Kidney (tissue), 22 donors: ENCODE measurements at places on chromosomes 3 and 15.

DNA sequence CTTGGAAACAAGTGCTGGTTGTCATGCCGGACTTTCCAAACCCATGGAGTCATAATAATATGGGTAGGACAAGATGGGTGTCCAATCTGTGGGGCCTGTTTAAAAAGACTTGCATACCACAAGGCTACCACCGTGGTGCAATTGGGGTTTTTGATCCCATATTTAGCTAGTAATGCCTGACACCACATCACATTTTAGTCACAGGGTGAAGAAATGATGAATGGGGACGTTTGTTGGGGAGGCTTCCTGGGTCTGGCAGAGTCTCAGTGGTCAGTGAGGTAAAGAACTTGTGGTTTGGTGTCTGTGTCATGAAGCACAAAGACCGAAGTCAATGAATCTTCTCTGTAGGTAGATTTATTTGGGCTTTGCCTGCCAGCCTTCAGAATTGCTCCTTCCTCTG, 31.0 kb downstream of the P3H2 start:
- no peak for DNase-seq

GRCh38 chr15:87608238-87609028, 648.1 kb downstream of the NTRK3 start:
- no peak for DNase-seq

DNA sequence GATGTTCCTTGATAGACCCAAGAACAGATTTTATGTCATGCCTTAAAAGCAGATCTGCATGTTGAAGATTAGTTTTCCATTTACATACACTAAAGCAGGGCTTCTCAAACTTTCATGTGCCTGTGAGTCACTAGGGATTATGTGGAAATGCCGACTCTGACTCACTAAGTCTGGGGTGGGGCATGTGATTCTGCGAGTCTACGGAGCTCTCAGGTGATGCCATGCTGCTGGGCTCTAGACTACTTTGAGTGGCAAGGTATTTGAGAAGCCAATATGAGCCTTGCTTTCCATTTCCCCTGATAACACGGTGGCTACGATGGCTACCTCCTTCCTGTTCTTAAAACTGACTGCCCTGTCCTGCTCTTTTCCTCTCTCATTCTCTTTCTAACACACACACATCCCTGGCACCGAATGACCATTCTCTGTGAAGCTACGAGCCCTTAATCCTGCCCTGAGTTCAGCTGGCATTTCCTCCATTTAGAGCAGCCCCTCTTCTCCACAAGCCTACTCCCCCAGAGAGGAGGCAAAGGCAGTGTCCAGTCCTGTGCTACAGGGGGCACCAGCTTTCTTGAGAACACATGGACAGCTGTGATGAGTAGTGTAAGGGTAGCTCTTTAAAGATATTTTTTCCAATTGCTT, 39.7 kb upstream of the PYGO1 start:
- no peak for DNase-seq

- DNase-seq: no peak
Observed at GRCh38 chr3:120693439-120694171, 11.6 kb upstream of the HGD start.

DNA sequence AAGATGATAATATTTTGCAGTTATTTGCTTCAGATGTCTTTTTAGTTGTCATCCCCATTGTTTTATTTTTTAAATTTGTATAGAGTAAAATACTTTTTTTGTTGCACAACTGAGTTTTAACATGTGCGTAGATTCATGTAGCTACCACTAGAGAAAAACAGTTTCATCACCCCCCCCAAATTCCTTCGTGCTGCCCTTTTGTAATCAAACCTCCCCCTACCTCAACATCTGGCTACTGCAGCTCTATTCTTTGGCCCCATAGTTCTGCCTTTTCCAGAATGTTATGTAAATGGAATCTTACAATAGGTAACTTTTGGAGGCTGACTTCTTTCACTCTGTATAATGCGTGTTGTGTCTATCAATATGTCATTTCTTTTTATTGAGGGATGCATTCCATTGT, 232.0 kb upstream of the RASGRP1 start:
- DNase-seq: no peak

DNA sequence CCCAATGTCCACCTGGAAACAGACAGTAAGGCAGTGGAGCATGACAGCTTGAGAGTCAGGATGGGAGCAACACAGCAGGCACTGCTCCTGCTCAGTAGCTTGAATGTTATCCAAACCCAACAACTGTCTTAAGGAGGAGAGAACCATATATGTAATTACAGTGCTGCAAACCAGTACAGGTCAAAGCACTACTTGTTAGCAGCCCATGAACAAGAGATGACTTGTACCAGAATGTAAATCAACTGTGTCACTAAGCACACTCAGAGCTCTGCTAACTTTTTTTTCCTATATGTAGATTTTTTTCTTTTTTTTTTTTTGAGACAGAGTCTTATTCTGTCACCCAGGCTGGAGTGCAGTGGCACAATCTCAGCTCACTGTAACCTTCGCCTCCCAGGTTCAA, 87.1 kb downstream of the ANO10 start:
- no peak for DNase-seq

DNA sequence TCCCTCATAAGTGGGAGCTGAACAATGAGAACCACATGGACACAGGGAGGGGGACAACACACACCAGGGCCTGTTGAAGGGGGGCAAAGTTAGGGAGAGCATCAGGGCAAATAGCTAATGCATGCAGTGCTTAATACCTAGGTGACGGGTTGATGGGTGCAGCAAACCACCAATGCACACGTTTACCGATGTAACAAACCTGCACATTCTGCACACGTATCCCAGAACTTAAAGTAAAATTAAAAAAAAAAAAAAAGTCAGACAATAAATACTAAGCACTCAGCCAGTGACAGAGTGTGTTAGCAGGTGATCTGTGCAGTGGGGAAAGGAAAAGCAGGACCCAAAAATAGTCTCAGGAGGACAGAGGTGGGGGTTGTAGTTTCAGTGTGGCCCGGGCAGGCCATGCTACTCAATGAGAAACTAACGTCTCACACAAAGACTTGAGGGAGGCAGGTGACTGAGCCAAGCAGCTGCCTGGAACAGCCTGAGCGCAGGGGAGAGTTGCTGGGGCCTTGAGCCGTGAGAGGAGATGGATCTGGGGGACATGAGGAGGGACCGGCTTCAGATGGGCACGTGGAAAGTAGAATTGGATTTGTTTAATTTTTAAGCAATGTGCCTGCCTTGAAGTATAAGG, 18.4 kb downstream of the ANKDD1A start:
- DNase-seq: no peak

- peak; percentile 62 for DNase-seq
Observed at GRCh38 chr15:81160312-81161159, 26.5 kb downstream of the CFAP161 start.

GRCh38 chr15:46177219-46177618, 542.4 kb downstream of the SQOR start:
- DNase-seq: no peak

GRCh38 chr15:52651114-52651513, 28.1 kb downstream of the ATOSA start:
- no peak for DNase-seq

GRCh38 chr3:46209746-46210470, 1.8 kb upstream of the CCR1 start:
- DNase-seq: no peak

GRCh38 chr15:101490922-101491733, 1.6 kb upstream of the PCSK6 start:
- no peak for DNase-seq

DNA sequence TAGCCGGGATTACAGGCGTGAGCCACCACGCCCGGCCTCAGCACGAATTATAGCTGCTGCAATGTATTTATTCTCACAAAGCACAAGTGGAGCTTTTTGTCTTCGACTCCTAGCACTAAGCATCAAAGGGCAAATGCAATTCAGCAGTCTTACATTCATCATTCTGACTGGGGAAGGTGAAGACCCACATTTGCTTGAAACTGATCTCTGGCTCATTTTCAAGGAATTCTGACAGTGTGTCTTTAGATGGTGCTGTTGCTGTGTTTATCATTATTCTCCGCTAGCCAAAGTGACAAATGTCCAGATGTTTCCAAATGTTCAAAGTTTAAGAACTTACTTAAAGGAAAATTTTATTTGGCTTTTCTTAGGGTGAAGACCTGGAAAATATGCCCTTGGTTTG, 55.9 kb downstream of the SGO1 start:
- peak; percentile 82 for DNase-seq

DNA sequence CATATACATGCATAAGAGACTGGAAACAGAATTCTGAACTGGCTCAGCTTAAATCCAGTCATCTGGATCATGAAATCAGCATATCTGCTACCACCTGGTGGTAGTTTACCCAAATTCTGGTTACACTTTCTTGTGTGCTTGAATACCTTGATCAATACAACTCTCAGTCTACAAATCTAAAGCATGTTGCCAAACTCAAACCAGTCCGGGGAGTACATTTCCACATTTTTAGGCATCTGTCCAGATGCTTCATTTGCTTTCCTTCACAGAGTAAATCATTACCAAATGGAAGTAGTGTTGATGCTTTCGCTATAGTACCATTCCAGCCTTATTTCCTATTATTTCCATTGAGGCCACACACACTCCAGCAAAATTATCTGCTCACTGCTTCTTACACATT, 126.4 kb downstream of the P2RY1 start:
- no peak for DNase-seq

- DNase-seq: no peak
Observed at GRCh38 chr15:93311620-93312019, 222.6 kb upstream of the RGMA start.

GRCh38 chr15:83512459-83512858, 65.3 kb downstream of the SH3GL3 start:
- no peak for DNase-seq

DNA sequence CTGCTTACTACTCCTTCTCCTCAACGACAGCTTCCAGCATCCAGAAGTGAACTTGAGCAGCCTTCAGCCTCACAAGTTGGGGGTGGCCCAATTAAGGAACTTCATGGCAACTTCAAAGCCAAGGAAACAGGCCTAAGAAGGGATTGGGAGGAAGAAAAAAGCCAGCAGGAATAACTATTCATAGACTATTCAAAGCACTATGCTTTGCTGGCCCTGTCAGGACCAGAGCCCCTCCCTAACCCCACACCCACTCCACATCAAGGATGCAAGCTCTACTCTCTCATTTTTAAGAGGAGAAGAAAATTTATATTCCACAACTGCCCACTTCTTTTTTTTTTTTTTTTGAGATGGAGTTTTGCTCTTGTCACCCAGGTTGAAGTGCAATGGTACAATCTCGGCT, 10.0 kb upstream of the PRKAR2A start:
- DNase-seq: no peak

- peak; percentile 53 for DNase-seq
Observed at GRCh38 chr3:72550582-72551262, 297.5 kb downstream of the SHQ1 start.

GRCh38 chr15:47588958-47589357, 128.3 kb upstream of the SEMA6D start:
- DNase-seq: no peak

DNA sequence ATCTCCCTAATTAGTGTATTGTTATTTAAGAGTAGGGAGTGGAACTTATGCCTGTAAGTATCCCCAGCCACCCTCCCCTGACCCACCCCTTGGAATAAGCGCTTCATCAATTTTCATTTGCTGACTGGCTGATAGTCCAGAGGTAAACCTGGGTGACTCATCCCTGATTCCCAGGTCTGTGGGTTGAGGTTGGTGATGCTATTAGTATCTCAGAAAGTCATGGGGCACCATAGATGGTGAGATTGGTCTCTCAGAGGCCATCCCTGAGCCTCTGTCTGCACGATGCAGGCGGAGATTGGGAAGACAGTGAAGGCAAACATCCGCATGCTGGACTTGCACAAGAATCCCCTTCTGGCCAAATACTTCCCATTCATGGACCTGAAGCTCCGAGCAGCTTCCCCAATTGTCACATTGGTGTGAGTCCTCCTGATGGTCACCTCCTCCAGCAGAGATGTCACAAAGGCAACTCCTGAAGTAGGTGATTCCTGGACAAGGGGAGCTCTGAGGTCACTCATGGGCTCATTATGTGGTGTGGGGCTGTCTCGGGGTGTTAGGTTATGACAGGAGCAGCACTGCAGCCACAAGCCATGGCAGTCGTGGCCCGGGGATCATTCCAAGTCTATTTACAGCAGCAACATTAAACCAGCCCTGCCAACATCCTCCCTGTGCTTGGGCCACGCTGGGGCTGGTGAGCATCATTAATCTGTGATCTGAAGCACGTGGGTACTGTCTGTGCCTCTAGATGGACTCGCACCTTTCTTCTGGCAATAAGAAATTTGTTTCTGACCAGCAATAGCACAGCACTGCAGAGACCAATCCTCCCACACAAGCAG, 6.8 kb upstream of the TXNRD3 start:
- no peak for DNase-seq

DNA sequence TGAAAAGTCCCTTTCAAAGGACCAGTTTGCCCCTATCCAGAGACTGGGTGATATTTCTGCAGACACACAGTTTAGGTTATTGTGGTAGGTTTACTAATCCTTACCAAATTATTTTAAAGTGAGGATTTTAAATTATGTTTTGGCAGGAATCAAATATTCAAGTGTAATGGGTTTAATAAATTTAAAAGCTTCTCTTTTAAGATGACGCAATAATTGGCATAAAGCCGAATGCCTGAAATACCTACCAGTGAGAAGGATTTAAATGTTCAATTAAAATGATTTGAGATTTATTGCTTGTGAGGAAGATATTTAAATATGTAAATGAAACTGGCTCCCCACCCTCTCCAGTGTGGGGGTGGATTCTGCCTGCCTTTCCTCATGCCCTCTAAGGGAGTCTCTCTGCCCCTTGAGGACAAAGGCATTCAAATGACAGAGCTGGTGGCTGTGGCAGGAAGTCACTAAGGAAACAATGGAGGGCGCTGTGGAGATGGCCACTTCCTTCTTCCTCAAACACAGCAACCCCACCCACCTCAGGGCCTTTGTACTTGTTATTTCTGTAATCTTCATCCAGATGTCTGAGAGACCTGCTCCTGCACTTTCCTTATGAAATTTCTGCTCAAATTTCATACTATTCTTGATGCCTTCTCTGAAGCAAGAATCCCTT, 131.7 kb downstream of the TNIK start:
- DNase-seq: no peak

- DNase-seq: no peak
Observed at GRCh38 chr15:69568173-69569009, 115.8 kb downstream of the RPLP1 start.

DNA sequence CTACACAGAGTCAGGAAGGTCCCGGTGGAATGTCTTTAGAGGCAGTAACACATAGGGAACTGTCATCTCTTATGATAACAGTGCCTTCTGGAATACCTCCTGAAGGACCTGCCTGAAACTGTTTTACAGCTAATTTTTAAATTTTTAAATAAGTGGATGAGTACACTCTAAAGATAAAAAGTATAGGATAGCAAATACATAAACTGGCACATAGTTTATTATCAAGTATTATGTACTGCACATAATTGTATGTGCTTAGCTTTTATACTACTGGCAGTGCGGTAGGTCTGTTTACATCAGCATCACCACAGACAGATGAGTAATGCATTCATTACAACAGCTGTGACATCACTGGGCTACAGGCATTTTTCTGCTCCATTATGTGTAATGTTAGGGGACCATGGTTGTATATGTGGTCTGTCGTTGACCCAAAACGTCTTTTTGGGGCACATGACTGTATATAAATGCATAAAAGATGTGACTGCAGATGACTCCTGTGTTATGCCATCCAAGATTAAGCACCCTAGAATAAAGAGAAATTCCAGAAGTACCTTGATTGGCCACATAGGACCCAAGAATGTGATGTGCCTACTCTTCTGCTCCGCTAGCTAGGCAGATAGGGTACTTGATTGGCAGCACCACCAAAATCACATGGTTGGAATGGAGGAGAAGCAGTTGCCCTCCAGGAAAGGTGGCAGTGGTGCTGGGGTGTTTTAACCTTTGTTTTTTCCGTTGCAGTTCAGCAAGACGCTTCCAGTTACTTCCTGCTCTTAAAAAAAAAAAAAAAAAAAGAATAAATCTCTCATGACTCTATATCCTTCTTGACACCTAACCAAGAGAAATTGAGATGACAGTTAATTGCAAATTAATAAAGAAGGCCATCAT, 3.3 kb downstream of the VPS8 start:
- DNase-seq: no peak
